Amniotic stem cell (primary cell): ENCODE measurements at places on chromosomes 11 and 22.
A peak's percentile ranks its signal among the peaks of the same experiment; 100 is the strongest.

DNA sequence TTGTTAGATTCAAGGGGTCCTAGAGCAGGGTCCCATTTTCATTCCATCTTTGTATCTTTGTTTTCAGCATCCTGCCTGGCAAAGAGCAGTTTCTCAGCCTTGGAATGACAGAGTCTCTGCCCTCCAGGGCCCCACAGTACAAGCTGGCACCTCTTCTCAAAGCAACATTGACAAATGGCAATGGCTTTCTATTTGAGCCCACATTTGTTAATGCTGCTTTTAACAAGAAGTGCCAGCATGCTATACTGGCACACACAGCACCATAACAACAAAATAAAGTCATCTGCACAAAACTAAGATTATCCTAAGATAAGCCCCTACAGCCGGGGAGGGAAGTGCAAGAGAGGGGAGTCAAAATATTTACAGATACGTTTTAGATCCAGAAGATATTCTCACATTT is 309.7 kb upstream of the C11orf87 start:
- no peak for DNase-seq

DNA sequence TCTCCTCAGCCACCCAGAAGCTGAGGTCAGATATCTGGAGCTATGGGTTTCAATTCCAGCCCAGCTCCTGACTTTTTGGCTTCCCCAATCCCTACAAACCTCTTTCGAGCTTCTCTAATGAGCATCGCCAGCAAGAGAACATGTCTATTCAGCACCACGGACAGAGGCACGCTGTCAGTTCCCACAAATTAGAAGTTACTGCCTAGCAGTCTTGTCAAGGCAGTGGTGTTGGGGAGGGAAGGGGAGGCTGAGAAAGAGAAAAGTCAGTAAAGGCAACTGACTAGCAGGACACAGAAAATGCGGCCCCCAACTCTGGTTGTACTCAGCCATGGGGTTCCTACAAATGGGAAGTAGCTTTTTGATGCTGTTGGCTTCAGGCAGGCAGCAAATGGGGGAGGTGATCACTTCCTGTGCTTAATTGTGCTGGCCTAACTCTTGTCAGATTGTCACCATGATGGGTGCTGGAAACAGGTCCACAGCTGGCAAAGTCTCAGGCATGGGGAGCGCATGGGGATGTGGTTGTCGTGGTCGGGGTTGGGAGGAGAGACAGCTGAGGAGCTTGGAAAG is 205.9 kb downstream of the ST3GAL4 start:
- DNase-seq, result peak; percentile 15

GRCh38 chr11:18001191-18001590 is 11.7 kb downstream of the SERGEF start:
- no peak for DNase-seq

DNA sequence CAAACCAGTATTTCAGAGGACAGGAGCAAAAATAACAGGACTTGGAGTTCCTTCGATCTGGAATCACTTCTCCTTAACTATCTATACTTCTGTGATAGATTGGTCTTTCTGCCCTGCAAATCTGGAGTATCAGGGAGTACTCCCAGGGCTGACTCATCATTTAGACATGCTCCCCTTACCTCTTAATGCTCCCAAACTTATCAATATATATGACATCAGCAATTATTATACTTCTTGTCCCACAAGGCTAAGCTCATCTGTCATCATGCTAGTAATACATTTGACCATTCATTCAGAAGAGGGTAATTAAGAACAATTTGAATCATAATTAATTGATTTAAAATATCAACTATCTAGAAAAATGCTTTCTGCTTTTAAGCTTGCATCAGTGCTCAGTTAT is 163.8 kb downstream of the SWAP70 start:
- no peak for DNase-seq

GRCh38 chr11:62853279-62853965 is 14.0 kb upstream of the WDR74 start:
- DNase-seq, result no peak

DNA sequence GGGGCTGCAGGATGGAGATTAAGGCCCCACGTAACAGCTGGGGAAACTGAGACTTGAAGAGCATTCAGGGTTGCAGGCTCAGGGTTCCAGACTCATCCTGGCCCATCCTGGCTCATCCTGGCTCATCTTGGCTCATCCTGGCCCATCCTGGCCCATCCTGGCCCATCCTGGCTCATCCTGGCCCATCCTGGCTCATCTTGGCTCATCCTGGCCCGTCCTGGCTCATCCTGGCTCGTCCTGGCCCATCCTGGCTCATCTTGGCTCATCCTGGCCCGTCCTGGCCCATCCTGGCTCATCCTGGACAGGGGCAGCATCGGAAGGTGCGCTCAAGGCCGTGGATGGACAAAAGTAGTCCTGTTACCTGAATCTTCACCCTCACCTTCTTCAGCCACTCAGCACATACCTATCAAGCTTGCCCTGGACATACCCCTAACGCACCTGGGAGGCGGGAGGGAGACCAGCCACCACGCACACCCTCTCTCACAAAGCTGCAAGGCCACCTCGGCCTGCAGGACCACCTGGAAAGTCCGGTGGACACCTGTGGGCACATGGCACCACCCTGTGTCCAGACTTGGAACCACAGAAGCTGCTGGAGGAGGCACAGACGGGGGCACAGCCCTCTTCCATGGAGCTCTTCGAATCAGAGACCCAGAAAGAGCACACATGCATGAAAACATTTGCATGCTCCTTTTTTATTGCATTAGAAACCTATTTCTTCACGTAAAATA is 20.3 kb upstream of the NLRP6 start:
- DNase-seq, result no peak

DNA sequence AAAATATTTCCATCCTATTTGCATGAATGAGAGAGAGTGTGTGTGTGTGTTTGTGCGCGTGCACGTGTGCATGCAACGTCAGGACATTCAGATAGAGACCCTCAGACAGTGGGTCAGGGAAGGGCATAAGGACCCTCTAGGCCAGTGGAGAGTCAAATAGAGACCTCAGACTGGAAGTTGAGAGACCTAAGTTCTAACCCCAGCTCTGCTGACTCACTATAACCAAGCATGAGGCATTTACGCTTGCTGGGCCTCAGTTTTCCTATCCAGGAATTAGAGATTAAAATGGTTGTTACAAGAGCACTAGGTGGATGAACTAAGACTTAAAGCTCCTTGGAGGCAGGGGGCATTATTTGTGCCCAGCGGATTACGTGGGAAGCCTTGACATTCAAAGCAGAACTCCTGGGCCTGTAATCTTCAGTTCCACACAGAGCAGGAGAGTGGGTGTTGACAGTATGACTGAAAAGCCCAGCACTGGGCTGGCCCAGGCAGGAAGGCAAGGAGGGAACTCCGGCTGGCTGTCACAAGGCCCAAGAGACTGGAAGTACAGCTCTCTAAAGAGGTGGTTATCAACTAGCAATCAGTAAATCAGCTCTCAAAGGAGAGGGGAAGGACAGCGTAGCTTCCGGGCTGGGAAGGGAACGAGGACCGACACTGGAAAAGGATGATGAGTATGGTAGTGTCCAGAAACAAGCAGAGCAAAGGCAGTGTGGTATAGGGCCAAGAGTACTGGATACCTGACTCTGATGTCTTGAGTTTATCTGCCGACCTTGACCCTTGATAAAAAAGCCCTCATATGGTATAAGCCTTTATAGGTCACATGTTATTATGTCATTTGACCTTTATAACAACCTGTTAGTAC is 9.2 kb downstream of the RHOG start:
- DNase-seq, result no peak

GRCh38 chr11:108224911-108225786 is 2.3 kb downstream of the ATM start:
- no peak for DNase-seq

DNA sequence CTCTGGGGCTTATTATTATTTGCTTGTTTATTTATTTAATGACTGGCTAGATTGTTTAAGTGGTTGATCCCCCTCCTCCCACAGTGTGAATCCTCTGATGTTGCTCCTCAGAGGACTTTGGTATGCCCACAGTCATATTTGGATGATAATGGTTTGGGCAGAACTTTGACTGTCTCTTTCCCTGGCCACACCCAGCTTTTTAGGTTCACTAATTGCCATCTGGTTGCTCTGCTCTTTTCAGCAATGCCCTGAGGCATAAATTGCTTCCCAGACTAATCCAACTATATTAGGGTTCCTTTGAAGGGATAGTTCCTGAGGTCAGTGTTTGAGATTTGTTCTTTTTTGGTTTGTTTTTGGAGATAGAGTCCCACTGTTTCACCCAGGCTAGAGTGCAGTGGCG is 99.3 kb upstream of the RRM1 start:
- DNase-seq, result no peak

GRCh38 chr22:44669561-44669976 is 32.4 kb upstream of the PRR5 start:
- DNase-seq, result no peak

DNA sequence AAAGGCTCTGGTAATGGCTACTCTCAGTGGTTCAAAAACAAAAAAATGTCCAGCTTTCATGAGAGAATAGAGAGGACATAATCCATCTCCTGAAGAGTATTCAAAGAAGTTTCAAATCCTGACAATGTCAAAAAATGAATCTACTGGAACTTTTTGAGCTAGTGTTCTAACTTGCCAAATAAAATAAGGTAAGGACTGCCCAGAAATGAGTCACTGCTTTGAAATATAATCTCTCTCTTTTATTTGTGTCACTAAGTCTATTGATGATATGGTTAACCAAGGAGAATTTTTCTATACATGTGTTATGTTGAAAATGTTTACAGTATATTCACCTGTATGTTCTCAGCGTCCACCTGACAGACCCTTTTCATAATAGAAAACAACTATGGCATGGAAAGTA is 3.4 kb downstream of the GUCY1A2 start:
- DNase-seq, result no peak

DNA sequence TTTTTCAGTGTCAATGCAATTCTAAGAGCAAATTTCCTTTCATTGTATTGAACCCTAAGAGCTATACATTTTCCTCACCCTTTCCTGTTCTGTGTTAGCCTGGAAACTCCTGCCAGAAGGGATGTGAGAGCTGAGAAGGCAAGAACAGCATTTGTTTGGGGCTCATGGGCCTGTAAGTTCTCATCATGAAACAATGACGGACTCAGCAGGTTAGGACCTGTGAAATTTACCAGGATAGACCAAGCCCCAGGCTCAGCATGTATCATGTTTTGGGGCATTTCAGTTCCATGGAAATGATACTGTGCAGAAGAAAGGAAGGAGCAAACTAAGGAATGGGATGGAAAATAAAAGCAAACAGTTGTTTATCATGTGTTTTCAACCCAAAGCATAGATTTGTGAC is 41.6 kb downstream of the NTM start:
- no peak for DNase-seq

DNA sequence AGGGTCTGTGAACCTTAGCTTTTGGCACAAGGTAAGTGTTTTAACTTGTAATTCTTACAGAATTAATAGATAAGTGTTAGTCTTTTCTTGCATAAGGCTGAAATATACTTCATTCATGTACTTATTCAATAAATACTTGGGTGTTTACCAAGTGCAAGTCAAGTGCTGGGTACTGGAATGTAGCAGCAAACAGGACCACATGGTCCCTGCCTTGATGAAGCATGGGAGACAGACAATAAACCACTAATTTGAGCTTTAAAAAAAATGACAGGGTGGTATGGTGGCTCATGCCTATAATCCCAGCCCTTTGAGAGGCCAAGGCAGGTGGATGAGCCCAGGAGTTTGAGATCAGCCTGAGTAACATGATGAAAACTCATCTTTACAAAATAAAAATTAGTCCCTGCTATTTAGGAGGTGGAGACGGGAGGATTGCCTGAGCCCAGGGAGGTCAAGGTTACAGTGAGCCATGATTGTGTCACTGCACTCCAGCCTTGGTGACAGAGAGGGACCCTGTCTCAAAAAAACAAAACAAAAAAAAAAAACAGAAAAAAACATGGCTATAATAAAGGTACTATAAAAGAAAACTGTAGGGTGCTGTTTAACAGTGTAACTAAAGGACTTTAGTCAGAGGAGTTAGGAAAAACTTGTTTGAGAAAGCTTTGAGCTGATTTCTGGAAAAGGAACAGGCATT is 11.1 kb downstream of the CCDC83 start:
- no peak for DNase-seq

DNA sequence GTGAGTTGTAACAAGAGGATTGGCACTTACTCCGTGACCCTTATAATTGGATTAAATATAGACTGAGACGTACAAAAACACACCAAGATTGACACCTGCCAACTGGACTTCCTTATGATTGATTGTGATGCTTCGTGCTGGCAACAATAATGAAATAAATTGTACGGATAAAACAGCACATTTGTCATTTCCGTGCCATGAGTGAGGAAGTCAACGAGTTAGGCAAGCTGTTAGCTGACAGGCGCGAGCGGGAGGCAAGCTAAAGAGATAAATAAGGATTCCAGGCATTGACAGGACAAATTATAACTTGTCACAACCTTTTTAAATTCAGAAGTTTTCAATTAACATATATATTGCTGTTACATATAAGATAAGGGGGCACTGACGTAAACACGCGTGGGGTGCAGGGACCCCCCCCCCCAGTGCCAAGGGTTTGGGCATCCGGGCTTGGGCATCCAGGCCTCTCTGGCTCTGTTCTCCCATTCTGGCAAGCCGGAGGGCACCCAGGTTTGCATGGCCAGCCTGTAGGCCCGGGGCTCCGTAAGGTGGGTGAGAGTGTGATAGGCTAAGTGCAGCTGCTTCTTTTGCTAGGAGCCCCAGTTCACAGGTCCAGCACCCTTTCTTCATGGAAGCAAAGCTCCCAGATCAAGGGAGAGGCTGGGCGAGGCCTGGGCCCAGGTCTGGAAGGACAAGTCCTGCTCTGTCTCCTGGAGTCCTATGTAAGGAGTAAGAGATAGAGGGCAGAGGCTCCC is 11.2 kb upstream of the PAX6 start:
- no peak for DNase-seq

DNA sequence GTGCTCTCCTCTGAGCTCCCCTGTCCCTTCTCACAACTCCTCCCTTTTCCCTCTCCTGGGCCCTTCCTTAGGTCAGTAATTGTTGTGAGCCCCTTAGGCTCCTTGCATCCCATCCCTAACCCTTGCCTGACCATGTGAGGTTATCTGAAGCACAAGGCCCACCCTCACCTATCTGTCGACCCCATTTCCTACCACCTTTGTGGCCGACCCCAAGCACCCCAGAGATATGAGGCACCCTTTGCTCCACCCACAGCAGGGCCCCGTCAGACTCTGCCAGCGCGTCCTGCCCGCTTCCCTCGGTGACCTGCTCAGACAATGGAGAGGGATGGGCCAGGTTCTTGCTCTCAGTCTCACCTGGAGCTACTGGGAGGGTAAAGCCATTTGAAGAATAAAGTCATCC is 1.3 kb downstream of the GNG3 start:
- no peak for DNase-seq

GRCh38 chr11:44600839-44601383 is 35.4 kb downstream of the CD82 start:
- no peak for DNase-seq
